ENCODE measurements at places on chromosomes 4 and X. TPM values are rescaled to one million over a fixed set of nuclear protein-coding genes. Genes with fewer than 3 reads are reported as not detected.
A peak's percentile ranks its signal among the peaks of the same experiment; 100 is the strongest.

CXCL13 gene
- not detected for polyA plus RNA-seq

- no peak for DNase-seq
These were observed 205.1 kb upstream of the TLL1 start for GRCh38 chr4:165667969-165668368.

PDZD4 gene
- 0.23 TPM for polyA plus RNA-seq

OTC gene
- not detected for polyA plus RNA-seq

DNA sequence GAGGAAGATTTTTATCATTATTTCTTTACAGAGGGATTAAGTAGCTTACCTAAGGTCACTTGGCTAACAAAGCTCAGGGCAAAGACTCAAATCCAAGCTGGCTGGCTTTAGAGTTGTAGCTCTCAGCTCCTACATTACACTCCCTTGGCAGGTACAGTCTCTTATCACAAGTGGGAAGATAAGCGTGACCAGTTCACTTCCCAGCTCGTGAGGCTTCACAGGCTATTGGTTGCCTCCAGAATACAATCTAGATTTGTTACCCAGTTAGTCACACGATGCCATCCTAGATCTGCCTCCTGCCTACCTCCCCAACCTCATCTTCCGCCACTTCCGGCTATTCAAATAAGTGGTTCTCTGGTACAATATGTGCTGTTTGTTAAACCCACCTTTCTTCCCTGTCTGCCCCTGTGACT lies 3.7 kb downstream of the MMRN1 start:
- no peak for DNase-seq

GRCh38 chr4:75654905-75655304 lies 18.3 kb downstream of the G3BP2 start:
- DNase-seq = no peak

DNA sequence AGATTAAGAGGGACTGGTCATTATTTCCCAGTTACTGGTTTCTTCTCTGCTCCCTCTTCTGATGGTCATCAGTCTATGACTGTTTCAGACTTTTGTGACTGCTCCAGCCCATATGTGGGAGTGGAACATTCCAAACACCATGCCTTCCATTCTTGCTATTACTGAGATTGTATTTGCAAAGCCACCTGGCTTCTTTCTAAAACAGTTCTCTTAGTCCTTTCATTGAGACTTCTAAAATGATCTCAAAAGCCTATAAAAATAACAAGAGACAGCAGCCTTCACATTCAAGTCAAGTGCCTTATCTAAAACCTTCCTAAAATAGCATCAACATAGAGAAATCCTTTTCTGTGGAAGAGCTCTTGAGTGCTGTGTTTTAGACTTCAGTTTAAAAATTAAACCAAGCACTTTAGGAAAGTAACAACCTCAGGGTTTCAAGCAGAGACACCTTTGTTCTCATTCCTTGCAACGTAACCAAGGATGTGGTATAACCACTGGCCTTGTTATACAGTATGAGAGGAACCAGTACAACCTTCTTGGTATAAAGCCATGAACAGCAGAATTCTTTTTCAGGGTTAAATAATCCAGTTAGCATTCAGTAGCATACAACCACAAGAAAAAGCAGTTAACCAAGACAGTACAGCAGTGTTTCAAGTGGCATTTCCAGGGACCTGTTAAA lies 97.1 kb downstream of the NFKB1 start:
- no peak for DNase-seq

RENBP gene
- polyA plus RNA-seq = not detected

SNCA gene
- polyA plus RNA-seq = 63.3 TPM

MAGEH1 gene
- 7.1 TPM for polyA plus RNA-seq

- DNase-seq = no peak
These were observed 3.8 kb upstream of the ZNF185 start for GRCh38 chrX:152893980-152894610.

TMEM150C gene
- polyA plus RNA-seq = 0.07 TPM

GRCh38 chr4:26175006-26175786 lies 145.6 kb upstream of the RBPJ start:
- no peak for DNase-seq

DNA sequence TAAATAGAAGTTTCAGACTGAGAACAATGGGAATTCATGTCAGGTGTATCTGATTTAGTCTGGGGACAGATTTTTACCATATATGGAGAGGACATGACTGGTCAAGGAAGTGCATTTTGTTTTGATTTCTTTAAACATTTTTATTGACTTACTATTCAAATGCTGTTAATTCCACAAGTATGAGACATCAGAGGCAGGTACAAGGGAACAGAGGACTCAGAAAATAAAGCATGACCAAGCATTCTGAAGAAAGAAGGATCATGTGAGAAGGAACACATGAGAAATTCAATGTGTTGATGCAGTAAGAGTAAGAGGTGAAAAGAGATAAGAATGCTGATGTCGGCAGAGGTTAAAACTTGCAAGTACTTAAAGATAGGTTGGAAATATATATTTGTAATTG lies 1452.6 kb downstream of the PCDH7 start:
- DNase-seq = peak; percentile 81

DNA sequence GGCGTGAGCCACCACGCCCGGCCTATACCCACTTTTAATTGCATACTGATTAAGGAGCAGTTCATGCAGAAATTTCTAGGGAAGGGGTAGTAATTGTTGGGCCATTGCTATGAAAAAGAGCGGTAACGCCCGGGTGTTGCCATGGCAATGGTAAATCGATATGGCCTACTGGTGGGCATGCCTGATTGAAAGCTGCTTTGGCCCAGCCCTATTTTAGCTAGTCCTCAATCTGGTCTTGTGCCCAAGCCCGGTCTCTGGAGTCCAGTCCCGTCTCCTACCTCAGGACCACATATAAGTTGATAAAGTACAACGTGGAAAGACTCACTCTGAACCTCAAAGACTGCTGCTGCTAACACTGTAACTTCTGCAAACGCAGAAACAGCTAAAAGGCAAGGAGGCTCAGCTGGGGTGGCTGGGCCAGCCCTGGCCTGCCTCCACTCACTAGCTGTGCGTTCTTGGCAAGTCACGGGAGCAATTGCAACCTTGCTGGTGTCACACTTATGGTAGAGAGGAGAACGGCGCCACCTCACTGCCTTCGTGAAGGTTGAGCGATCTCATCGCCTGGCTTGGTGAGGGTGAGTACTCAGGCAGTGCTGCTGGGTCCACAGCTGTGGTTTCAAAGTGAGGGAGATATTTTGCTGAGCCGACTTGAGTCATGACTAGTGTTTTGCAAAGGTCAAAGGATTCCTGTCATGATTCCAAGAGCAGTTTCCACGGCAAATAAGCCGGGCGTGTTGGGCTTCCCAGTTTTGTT lies 57.0 kb upstream of the GRPEL1 start:
- peak; percentile 23 for DNase-seq

DNA sequence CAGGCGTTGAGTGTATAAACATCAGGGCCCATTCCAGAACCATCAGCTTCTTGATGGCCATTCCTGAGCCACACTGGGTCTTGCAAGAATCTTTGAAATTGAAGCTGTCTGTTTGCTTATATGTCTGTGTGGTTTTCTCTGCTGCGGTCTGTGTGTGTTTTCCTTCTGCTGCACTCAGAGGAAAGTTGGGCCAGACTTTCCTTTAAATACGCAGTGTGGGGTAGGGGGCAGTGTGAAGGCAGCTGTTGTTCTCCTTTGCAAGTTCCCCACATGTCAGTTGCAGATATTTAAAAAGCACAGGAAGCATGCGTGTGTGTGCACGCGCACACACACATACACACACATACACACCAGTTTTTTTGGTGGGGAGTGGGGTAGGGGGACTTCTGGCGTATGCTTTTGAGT lies 32.1 kb downstream of the CCKAR start:
- DNase-seq = no peak

DNA sequence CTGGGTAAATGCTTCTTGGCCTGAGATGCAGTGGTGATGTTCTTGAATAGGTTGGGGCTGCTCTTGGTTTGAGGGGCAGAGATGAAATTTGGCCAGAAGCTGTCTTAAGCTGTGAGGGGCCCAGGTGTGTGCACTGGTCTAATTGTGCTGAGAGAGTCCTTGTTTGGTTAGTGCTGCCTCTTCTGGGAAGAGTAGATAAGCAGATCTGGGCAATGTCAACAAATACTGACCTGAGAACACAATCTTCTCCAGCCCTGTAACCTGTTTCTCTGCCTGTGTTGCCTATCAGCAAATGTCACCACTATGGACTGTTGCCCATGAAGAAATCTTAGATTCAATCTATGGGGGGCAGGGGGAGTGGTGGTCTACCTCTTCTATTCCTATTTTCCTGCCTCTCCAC lies 17.2 kb upstream of the USP27X start:
- no peak for DNase-seq

- DNase-seq = peak; percentile 51
These were observed 233.7 kb upstream of the FGF13 start for GRCh38 chrX:138945219-138945618.

PRSS12 gene
- polyA plus RNA-seq = 19.4 TPM

- DNase-seq = no peak
These were observed 227.7 kb downstream of the LDB2 start for GRCh38 chr4:16670727-16671126.

DNA sequence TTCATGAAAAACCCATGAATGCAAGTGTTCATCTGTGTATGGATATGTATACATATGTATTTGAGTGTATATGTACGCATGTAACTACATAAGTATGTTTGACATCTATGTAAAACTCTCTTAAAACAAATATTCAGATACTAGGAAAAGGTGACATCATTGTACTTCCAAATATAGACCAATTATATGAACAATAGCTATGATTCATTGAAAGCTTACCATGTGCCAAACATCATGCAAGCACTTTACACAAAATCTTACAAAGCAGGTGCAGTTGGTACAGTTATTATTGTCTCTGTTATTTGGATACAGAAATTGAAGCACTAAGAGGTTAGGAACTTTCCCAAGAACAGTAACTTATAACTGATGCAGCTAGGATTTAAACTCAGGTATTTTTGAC lies 21.4 kb downstream of the MAGEB17 start:
- peak; percentile 4 for DNase-seq

DNA sequence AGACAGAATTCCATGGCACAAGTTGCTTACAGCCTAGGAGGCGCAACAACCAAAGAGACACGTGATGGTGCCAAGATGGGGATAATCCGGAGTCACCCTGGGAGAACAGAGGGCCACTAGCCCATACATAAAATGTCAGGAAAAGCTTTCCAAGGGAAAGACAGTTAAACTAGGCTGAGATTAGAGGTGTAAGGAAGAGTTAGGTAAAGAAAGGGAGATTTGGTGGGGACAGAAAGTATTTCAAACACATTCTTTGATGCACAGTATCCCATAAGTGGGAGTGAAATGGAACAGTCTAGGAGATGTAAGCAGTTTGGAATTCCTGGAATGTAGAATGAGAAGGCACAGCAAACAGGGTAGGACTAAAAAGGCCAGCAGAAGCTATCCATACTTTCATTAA lies 860.9 kb upstream of the LCORL start:
- peak; percentile 59 for DNase-seq

GRCh38 chrX:115940348-115940747 lies 230.2 kb upstream of the AGTR2 start:
- no peak for DNase-seq

TRIM60 gene
- polyA plus RNA-seq = not detected

MAGED1 gene
- 80.6 TPM for polyA plus RNA-seq

CXCL11 gene
- 0.06 TPM for polyA plus RNA-seq

- DNase-seq = no peak
These were observed 1499.7 kb upstream of the AGA start for GRCh38 chr4:178941975-178942374.

CTAG2 gene
- not detected for polyA plus RNA-seq

YY2 gene
- polyA plus RNA-seq = 0.71 TPM

- DNase-seq = peak; percentile 66
These were observed at the start of gene MBNL3 for GRCh38 chrX:132488819-132489577. Gene MBNL3 (minus strand): TSS chrX:132489038. CDS start chrX:132439611, 49,427 bp downstream.

GRCh38 chrX:40947276-40947675 lies 138.0 kb upstream of the USP9X start:
- DNase-seq = no peak

DNA sequence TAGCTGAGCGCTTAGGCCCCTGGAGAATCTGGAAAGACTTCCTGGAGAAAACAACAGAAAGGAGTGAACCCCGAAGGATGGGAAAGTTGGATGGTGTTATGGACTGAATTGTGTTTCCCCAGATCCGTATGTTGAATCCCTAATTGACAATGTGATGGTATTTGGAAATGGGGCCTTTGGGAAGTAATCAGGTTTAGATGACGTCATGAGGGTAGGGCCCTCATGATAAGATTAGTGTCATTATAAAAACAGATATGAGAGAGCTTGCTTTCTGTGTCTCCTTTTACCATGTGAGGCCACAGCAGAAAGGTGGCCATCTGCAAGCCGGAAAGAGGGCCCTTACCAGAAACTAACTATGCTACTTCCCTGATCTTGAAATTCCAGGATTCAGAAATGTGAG lies 159.5 kb downstream of the QDPR start:
- DNase-seq = no peak

DNA sequence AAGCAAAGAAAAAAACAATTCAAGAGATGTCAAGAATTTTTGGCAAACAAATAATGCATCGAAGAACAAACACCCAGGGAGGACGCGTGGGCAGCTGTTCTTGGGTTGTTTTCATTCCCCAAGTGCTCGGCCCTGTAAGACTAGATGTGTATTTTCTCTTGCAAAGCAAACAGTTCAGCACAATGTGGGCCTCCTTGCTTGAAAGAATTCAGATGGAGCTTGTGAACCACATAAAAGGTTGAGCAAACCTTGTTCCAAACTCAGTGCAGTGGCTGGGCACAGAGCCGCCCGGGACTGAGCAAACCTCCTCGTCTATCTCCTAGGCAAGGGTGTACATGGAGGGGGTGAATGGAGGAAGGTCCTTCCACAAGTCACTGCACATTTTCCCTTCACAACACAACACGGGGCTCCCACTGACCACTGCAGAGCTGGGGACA lies 82.4 kb downstream of the HTRA3 start:
- DNase-seq = no peak

ARL9 gene
- 0.57 TPM for polyA plus RNA-seq

GRCh38 chr4:153465615-153466080 lies 512 bp upstream of the TMEM131L start:
- DNase-seq = peak; percentile 51

- DNase-seq = no peak
These were observed 589.9 kb upstream of the GNPDA2 start for GRCh38 chr4:45316257-45316656.

DNA sequence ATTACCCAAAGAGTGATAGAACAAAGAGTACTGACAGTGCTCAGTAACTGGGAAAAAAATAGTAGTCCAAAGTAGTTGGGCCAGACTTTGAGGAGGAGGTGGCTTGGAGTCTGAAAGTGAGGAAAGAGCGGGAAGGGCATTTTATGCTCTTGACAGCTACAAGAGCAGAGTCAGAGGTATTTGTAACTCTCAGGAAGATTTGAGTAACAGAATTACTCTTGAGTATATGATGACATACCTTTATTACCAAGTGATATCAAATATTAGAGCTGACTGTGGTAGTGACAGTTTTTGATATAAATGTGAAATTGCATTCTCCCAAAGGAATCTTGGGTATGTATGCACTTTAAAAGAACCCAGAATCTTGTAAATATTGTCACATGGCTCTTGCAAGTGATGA lies 2.2 kb downstream of the SLAIN2 start:
- no peak for DNase-seq

DNA sequence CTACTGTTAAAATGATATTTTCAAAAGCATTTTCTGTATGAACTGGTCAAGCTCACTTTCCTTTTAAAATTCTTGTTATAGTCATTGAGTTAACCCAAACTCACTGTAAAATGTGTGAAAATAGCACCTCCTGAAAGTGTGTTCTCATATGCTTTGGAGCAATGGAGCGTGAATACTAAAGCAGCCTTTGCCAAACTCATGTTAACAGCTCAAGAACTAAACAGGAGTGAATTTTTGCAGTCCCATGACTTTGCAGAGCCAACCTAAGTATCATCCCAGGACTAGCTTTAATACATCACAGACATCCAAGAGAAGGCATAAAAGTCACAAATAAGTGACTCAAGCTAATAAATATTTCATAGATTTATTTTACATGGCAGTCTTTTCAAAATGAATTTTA lies 2.3 kb downstream of the AMMECR1 start:
- DNase-seq = no peak

NOX1 gene
- not detected for polyA plus RNA-seq
